ENCODE measurements at places on chromosomes 5 and 9. TPM values are rescaled to one million over a fixed set of nuclear protein-coding genes. Genes with fewer than 3 reads are reported as not detected.

The AJM1 gene
- total RNA-seq, result 1.1 TPM

The FAM13B gene
- total RNA-seq, result 18.6 TPM

The CAMK4 gene
- 0.37 TPM for total RNA-seq

The HEMGN gene
- not detected for total RNA-seq

The SPATA31E1 gene
- total RNA-seq, result not detected

The CACFD1 gene
- total RNA-seq, result 7.1 TPM

The MARVELD2 gene
- total RNA-seq, result 1.3 TPM
